ENCODE measurements at places on chromosomes 6 and 20. TPM values are rescaled to one million over a fixed set of nuclear protein-coding genes. Genes with fewer than 3 reads are reported as not detected.
A peak's percentile ranks its signal among the peaks of the same experiment; 100 is the strongest.

DNA sequence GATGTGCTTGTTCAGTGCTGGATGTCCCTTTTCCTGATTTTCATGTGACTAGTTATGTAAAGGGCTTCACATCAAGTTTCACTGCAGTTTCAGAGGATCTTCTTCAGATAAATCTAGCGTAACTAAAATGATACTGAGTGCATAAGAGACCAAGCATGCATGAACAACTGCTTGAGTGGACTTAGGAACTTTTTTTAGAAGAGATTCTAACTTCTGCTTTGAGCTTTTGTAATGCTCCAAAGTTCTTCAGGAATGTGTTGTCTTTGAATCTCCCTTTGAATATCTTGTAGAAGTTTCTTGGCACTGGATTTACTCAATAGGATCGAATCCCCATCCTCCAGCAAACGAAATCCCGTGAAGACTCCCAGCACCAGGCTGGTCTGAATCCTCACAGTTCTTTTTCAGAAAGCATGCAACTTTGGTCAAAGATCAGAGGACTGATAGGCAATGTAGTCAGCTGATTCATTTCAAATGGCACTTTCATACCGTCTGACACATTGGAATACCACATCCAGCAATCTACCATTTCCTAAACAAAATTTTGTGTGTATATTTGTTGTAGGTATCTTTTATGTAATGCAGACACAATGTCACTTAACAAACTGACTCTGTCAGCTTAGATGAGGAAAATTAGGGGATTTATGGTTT is 33.2 kb downstream of the ENPP1 start:
- H3K36me3 ChIP-seq = no peaks in the 10 kb centered on the region
- H3K27me3 ChIP-seq = no peaks in the 10 kb centered on the region
- no peak for DNase-seq
- no peak overlapping the region for H3K27ac ChIP-seq
- no peaks in the 10 kb centered on the region for H3K4me1 ChIP-seq
- no peak overlapping the region for H3K4me3 ChIP-seq

DNA sequence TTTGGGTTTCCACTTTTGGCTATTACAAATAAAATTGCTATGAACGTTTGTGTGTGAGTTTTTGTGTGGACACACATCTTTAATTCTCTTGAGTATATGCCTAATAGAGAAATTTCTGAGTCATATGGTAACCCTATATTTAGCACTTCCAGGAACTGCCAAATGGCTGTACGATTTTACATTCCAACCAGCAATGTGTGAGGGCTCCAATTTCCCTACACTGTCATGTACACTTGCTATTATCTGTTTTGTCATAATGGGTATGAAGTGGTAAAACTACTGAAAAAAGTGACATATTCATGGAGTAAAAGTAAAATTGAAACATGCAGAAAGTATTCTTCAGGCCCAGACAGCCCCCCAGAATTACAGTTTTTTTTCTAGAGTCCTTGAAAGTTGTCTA is 59.6 kb upstream of the ESR1 start:
- no peak overlapping the region for H3K4me3 ChIP-seq
- H3K36me3 ChIP-seq = no peaks in the 10 kb centered on the region
- DNase-seq = no peak
- H3K27me3 ChIP-seq = no peaks in the 10 kb centered on the region
- no peaks in the 10 kb centered on the region for H3K4me1 ChIP-seq
- no peak overlapping the region for H3K27ac ChIP-seq

- H3K27me3 ChIP-seq = no peaks in the 10 kb centered on the region
- no peaks in the 10 kb centered on the region for H3K36me3 ChIP-seq
- no peak for DNase-seq
- no peaks in the 10 kb centered on the region for H3K4me1 ChIP-seq
Observed at GRCh38 chr6:24621626-24622289, 24.2 kb downstream of the KIAA0319 start.

CST4 gene
- total RNA-seq = not detected

OPRL1 gene
- 0.98 TPM for total RNA-seq

DNA sequence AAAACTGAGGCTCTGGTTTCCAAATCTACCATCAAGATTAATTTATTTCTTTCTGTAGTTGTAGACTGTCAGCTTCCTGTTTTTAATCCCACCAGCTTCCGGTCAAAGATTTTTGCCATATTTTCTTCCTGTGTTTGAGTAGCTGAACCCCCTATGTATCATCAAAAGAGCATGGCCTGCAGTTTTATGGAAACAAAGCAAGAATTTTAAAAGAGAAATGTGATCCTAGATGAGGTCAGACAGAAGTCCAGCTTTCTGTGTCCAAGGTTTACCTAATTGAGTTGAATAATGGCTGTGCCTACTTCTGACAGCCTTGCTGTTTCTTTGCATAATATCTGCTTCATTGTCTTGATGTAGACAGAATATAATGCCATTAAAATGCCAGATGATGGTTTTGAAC is 163.7 kb downstream of the CARMIL1 start:
- no peaks in the 10 kb centered on the region for H3K27me3 ChIP-seq
- H3K4me1 ChIP-seq = no peaks in the 10 kb centered on the region
- H3K4me3 ChIP-seq = no peak overlapping the region

PTK6 gene
- total RNA-seq = 0.21 TPM

DNA sequence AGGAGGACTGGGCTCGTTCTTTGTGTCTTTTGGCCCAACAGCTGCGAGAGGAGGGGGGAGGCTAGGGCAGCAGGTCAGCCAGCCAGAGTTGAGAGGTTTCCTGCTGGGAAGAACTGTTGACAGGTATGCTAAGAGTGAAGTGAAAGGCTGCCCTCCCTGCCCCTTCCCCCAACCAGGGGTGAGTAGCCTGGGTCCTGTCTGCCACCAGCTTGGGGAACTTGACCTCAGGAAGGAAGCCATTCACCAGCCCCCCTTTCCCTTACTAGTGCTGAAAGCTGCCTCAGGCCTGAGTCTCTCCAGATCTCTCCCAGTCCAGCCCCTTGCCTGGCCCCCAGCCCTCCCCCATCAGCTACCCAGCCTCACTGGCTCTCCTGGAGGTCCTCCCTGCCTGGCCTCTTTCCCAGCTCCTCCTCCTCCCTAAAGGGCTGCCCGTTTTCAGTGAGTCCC is 20.7 kb upstream of the ZNF76 start:
- H3K4me1 ChIP-seq = no peaks in the 10 kb centered on the region
- peaks cover 31% of the 10 kb centered on the region for H3K36me3 ChIP-seq
- DNase-seq = no peak
- no peak overlapping the region for H3K4me3 ChIP-seq
- H3K27me3 ChIP-seq = no peaks in the 10 kb centered on the region
- H3K27ac ChIP-seq = no peak overlapping the region

SLC12A5 gene
- not detected for total RNA-seq

CDH4 gene
- total RNA-seq = 1.2 TPM

GRCh38 chr6:75222261-75222660 is 16.4 kb upstream of the COL12A1 start:
- H3K4me1 ChIP-seq = no peaks in the 10 kb centered on the region
- no peak overlapping the region for H3K27ac ChIP-seq
- no peak for DNase-seq
- H3K36me3 ChIP-seq = no peaks in the 10 kb centered on the region

GRCh38 chr20:41037179-41037578 is 8.6 kb downstream of the TOP1 start:
- no peak overlapping the region for H3K27ac ChIP-seq
- H3K36me3 ChIP-seq = no peaks in the 10 kb centered on the region
- no peak overlapping the region for H3K4me3 ChIP-seq
- peaks cover 35% of the 10 kb centered on the region for H3K4me1 ChIP-seq
- H3K27me3 ChIP-seq = no peaks in the 10 kb centered on the region
- DNase-seq = no peak

GRCh38 chr6:108768166-108768555 is 80.1 kb upstream of the ARMC2 start:
- no peak overlapping the region for H3K4me3 ChIP-seq
- no peaks in the 10 kb centered on the region for H3K27me3 ChIP-seq
- peaks cover 6% of the 10 kb centered on the region for H3K4me1 ChIP-seq
- DNase-seq = no peak
- H3K27ac ChIP-seq = no peak overlapping the region

DNA sequence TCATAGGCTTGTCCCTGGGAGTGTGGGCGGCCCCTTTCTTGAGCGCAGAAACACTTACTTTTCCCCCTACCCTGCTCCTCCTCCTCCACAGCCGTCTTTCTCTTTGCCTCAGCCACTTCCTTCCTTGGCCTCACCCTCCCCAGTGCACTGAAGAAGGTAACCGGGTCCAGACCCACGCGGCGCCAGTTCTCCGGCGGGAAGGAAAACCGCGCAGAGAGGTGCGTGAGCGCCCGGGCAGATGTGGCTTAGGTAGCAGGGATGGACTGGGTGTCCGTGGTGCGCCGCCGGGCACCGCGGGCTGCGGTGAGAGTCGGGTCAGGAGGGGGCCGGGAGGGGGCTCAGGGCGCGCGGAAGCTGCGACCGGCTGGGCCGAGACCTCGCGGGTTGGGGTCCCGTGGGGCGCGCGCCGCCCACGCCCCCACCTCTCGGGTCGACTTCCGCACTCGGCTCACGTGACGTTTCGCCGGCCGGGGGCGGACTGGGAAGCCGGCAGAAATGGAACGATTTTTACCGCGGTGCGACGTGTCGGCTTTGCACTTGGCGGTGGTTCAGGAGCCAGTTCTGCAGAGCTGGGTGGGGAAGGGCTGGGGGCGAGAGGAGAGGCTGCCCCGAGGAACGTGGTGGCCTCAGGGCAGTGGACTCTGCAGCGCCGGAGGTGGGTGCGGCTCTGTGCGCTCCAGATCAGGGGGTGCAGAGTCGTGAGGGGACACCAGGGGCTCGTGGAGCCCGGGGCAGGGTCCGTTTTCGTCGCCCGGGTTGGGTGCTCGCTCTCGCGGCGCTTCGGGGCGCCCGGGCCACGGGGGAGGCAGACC is at the start of gene ABRACL:
Gene ABRACL, plus strand, starts transcription at position 88 of the 812 bp plus-strand sequence. CDS start 5,416 bp downstream, outside the sequence.
- no peak within 1 kb of the TSS for H3K27ac ChIP-seq
- H3K4me1 ChIP-seq = peaks cover 8% of the 10 kb centered on the region
- peak; percentile 25 for DNase-seq

GRCh38 chr6:36700831-36701230 is 3.2 kb downstream of the RAB44 start:
- H3K27ac ChIP-seq = no peak overlapping the region
- H3K4me1 ChIP-seq = no peaks in the 10 kb centered on the region
- no peak overlapping the region for H3K4me3 ChIP-seq
- H3K27me3 ChIP-seq = no peaks in the 10 kb centered on the region
- no peaks in the 10 kb centered on the region for H3K36me3 ChIP-seq

- H3K36me3 ChIP-seq = no peaks in the 10 kb centered on the region
- peak overlapping the region; percentile 83 for H3K4me3 ChIP-seq
- peak overlapping the region; percentile 86 for H3K27ac ChIP-seq
Observed at GRCh38 chr6:39794231-39794630, 2.1 kb downstream of the DAAM2 start.

GRCh38 chr6:47967843-47968242 is 143.2 kb downstream of the PTCHD4 start:
- H3K27ac ChIP-seq = no peak overlapping the region
- no peaks in the 10 kb centered on the region for H3K4me1 ChIP-seq
- no peak for DNase-seq
- no peak overlapping the region for H3K4me3 ChIP-seq
- H3K36me3 ChIP-seq = no peaks in the 10 kb centered on the region

GRCh38 chr6:75205776-75206575 is at the start of gene COL12A1:
Gene COL12A1, minus strand, starts transcription at chr6:75206053. Its CDS starts 3,261 bp downstream, at chr6:75202792.
- H3K4me3 ChIP-seq = peak within 1 kb of the TSS; percentile 64
- peak within 1 kb of the TSS; percentile 65 for H3K27ac ChIP-seq
- H3K27me3 ChIP-seq = peaks cover 5% of the 10 kb centered on the region
- peak; percentile 94 for DNase-seq
- H3K4me1 ChIP-seq = peaks cover 75% of the 10 kb centered on the region

DNA sequence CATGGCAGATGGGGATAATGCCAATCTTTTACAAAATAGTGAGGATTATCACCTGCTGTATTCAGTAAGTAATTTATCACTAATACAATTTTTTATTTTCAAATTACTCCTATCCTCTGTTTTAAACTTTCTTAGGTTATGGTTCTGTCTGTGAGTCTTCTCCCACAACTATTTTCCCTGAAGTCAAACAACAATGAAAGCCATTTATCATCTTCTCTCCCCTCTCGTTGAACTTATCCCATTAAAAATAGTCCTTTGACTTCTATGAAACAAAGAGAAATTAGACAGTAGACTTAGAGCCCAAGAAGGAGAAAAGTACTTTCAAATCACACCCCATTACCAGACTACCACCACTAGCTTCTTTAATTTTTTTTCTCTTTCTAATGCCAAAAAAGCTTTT is 147.7 kb downstream of the SIM1 start:
- no peak overlapping the region for H3K27ac ChIP-seq
- H3K4me3 ChIP-seq = no peak overlapping the region
- H3K36me3 ChIP-seq = no peaks in the 10 kb centered on the region
- H3K27me3 ChIP-seq = no peaks in the 10 kb centered on the region
- DNase-seq = no peak

ANGPT4 gene
- 0.63 TPM for total RNA-seq

- H3K4me1 ChIP-seq = no peaks in the 10 kb centered on the region
- H3K27ac ChIP-seq = no peak overlapping the region
- no peaks in the 10 kb centered on the region for H3K36me3 ChIP-seq
- H3K4me3 ChIP-seq = no peak overlapping the region
- no peaks in the 10 kb centered on the region for H3K27me3 ChIP-seq
- no peak for DNase-seq
Observed at GRCh38 chr20:24199501-24199900, 210.9 kb upstream of the GGTLC1 start.

GPLD1 gene
- 2.7 TPM for total RNA-seq

GRCh38 chr6:88982720-88983119 is 19.3 kb upstream of the RNGTT start:
- no peaks in the 10 kb centered on the region for H3K36me3 ChIP-seq
- peak overlapping the region; percentile 10 for H3K27ac ChIP-seq

DNA sequence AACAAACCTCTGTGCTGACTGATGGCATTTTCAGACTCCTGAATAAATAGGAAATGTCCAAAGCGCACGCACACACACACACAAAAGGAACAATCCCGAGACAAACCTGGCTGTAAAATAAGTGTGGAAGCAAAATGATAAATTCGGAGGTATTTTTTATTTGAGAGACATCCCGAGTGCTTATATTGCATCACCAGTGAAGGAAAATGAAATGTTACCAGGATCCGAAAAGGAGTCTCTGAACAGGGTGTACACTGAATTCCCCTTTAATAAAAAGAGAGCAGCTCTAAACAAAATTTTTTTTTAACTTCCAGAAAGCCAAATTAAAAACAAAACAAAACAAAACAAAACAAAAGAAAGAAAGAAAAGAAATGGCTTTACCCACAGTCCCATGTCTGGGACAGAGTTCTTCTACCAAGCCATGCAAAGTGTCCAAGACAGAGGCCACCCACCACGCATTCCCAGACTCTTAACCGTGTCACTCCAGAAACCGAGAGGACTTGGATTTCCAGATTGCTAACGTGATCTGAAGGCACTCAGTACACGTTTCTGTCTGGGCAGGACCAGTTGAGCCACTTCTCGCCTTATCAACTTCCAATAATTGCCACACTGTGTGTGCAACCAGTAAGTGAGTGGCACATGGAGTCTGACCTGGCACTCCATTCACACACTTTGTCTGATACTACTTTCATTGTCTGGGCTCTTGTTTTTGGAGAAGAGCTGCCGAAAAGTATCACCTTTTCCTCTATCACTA is 817 bp downstream of the ME1 start:
- no peaks in the 10 kb centered on the region for H3K27me3 ChIP-seq
- H3K36me3 ChIP-seq = no peaks in the 10 kb centered on the region

C20orf141 gene
- total RNA-seq = not detected

- no peaks in the 10 kb centered on the region for H3K4me1 ChIP-seq
- DNase-seq = no peak
- no peak overlapping the region for H3K27ac ChIP-seq
- H3K27me3 ChIP-seq = no peaks in the 10 kb centered on the region
- H3K36me3 ChIP-seq = no peaks in the 10 kb centered on the region
Observed at GRCh38 chr6:109826551-109826950, 135.5 kb downstream of the FIG4 start.

GRCh38 chr6:45532721-45533210 is 155.0 kb upstream of the SUPT3H start:
- H3K36me3 ChIP-seq = no peaks in the 10 kb centered on the region
- H3K4me1 ChIP-seq = peaks cover 7% of the 10 kb centered on the region
- DNase-seq = no peak
- H3K4me3 ChIP-seq = no peak overlapping the region
- H3K27ac ChIP-seq = no peak overlapping the region
